Right lobe of liver (tissue), 6 donors: ENCODE measurements at places on chromosomes 7 and 10. TPM values are rescaled to one million over a fixed set of nuclear protein-coding genes. Genes with fewer than 3 reads are reported as not detected.
A peak's percentile ranks its signal among the peaks of the same experiment; 100 is the strongest.

DNA sequence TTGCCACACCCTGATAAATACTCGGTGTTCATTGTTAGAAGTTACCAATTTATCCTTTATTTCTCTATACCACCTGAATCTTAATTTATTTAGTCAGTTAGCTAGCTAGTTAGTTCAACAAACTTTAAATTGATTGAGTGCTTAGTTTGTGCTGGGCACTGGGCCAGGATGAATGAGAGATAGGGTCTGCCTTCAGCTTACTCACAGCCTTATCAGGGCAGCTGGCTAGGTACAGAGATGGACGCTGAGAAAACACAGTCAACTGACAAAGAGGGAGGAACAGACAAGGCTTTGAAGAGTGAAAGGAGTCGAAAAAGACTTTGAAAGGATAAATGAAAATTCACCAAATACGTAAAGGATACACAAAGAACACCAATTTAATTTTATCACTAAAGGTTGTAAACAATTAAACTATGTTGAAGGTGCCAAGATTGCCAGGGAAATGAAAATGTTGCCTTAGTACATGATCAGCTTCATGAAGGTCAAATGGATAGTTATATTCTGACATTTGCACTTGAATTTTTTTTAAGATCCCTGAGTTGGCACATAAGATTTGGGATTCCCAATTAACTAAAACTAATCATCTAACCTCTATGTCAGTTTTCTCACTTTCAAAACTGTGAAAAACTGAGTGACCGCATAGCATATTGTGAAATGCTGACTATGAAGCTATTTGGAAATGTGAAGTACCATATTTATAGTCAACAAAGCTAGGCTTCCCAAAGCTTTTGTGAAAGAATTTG, 2.1 kb downstream of the CAV2 start:
- no peak overlapping the region for H3K4me3 ChIP-seq
- no peaks in the 10 kb centered on the region for H3K36me3 ChIP-seq

- no peaks in the 10 kb centered on the region for H3K36me3 ChIP-seq
- no peak overlapping the region for H3K27ac ChIP-seq
- no peak for DNase-seq
- H3K27me3 ChIP-seq: no peaks in the 10 kb centered on the region
- no peaks in the 10 kb centered on the region for H3K4me1 ChIP-seq
Observed at GRCh38 chr7:80802527-80802926, 116.3 kb downstream of the SEMA3C start.

GRCh38 chr10:3090914-3091787, 23.8 kb downstream of the PFKP start:
- no peaks in the 10 kb centered on the region for H3K36me3 ChIP-seq
- no peaks in the 10 kb centered on the region for H3K27me3 ChIP-seq
- no peaks in the 10 kb centered on the region for H3K4me1 ChIP-seq
- H3K27ac ChIP-seq: no peak overlapping the region

DNA sequence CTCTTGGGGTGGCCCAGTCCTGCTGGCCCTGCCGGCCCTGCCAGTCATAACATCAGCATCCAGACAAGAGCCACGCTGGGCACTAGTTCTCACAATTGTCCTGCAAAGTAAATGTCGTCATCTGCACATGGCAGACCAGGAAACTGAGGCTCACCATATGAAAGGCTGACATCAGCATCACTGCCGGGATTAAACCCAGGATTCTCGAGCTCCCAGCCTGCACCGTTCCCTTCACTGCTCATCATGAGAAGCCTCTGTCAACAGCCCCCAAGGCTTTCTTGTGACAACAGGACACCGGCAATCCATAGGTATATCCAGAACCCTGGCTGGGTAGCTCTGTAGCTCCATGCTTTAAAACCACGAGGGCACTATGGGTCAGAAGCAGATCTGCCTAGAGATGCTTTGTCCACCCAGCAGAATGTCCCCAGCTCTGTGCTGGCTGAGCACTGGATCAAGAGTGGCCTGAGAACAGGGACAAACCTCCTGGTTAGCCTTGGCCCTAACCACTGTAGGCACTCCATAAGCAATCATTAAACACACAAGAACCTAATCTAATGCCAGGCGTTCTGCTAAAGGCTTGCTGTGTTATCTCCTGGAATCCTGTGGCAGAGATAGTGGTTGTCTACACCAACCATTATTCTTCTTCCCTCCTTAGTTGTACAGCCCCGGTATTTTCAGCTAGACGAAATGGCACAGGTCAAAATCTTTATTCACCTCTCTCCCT, 41.2 kb upstream of the C10orf71 start:
- H3K36me3 ChIP-seq: no peaks in the 10 kb centered on the region
- no peak for DNase-seq
- no peaks in the 10 kb centered on the region for H3K4me1 ChIP-seq

DNA sequence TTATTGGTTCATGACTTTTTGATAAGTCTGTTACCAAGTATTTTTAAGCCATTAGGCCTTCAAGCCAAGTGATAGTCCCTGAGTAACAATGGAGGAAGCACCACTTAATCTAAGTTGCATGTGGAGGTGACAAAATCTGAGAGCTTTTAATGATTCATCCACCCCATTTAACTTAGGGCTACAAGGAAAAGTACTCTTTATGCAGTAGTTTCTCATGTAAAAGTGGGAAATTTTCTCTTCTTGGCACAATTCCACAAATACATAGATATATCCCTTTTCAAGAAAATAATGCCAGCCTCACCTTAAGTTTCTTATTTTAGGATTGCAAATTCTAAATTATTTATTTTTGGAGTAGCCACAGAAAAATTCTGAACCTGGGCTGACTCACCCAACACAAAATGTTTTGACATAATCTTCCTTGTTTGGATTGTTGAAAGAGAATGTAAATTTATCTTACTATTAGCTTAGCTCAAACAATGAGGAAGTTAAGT, 85.7 kb downstream of the SUGCT start:
- no peaks in the 10 kb centered on the region for H3K36me3 ChIP-seq
- H3K27me3 ChIP-seq: no peaks in the 10 kb centered on the region

DNA sequence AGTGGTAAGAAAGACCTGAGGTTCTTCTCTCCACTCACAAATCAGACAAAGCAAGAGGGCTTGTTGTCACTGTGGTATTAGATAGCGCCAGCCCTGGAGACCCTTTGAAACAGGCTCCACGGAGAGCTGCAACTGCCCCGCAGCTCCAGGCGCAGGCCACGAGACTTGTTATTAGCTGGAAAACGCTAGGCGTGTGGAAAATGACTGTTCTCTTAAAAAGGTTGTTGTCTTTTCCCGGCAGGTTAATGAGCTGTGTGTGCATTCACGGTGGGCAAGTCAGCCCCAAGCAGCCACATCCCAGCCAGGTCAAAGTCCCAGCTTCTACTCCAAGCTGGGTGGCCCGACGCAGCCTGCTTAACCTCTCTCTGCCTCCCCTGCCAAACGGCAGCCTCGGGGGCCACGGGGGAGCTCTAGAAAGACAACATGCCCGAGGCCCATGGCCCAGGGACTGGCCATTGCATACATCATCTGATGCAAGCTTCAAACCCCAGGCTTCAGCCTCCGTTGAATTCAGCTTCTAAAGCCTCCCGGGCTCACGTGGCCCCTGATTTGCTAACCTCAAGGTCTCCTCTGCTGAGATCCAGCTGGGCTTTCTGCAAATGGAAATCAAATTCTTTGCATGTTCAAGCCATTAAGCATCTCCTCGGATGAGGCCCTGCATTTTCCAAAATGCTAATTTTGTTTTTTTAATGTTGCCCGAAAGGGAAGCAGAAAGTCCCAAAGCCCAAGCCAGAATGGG, 61.3 kb upstream of the DNAAF5 start:
- no peaks in the 10 kb centered on the region for H3K36me3 ChIP-seq
- H3K4me1 ChIP-seq: no peaks in the 10 kb centered on the region
- H3K27me3 ChIP-seq: no peaks in the 10 kb centered on the region
- no peak overlapping the region for H3K27ac ChIP-seq

DNA sequence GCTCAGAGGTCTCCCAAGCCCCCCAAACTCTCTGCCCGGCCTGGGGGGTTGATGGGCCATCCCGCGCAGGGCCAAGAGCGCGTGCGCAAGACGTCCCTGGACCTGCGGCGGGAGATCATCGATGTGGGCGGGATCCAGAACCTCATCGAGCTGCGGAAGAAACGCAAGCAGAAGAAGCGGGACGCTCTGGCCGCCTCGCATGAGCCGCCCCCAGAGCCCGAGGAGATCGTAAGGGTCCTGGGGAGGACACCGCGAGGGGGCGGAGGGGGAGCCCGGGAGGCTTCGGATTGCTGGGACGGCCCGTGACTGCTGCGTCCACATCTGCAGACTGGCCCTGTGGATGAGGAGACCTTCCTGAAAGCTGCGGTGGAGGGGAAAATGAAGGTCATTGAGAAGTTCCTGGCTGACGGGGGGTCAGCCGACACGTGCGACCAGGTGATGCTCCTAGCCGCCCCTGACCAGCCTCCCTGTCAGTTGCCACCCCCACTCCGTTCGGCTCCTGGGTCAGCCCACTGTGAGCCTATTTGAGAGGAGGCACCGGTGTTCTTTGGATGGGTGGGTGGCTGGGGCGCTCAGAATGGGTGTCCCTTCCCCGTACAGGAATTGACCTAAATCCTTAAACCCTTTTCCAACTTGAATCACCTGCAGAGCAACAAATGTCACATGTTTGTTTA, 5.7 kb downstream of the ANKRD2 start:
- no peak overlapping the region for H3K27ac ChIP-seq
- H3K27me3 ChIP-seq: no peaks in the 10 kb centered on the region
- H3K4me1 ChIP-seq: no peaks in the 10 kb centered on the region
- no peak for DNase-seq
- no peak overlapping the region for H3K4me3 ChIP-seq
- no peaks in the 10 kb centered on the region for H3K36me3 ChIP-seq

- no peaks in the 10 kb centered on the region for H3K27me3 ChIP-seq
- no peak overlapping the region for H3K27ac ChIP-seq
Observed at GRCh38 chr7:117134889-117135552, 181.7 kb downstream of the ST7 start.

DNA sequence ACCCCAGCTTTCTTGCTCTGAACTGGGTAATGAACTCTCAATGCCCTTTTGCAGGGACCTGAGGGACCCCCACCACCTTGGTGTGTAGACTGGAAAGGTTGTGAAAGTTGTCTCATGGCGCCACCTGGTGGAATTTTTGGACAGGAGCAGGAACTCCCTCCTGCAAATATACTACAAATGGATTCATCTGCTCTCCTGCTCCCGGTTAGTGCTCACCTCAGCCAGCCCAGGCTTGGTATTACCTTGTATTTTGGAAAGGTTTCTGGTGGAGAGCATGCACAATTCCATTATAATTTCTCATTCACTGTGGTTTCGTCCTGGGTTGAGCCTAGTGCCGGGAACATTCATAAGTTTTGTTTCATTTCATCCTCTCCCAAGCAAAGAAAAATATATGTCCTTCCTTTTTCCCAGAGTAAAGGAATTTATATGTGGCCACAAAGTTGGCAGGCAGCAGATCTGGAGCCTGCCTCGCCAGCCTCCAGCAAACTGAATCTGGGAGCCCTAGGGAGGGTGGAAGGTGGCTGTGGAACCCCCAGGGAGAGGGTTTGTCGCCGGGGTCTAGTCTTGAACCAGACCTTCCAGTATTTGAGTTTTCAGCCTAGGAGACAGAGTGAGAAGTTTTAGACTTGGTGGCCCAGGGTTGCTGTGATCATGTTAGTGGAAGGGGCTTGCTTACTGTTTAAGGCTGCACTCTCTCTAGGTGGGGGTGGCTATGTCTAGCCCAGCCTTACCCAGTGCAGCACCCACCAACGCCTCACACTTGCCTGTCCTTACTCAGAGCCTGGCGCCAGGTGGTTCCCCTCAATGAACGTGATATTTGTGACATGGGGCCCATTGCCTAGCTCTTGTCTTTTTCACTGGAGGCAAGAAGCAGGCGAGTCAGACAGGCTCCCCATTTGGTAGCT, 9.5 kb downstream of the FAM241B start:
- no peaks in the 10 kb centered on the region for H3K4me1 ChIP-seq
- DNase-seq: no peak
- no peak overlapping the region for H3K4me3 ChIP-seq
- no peak overlapping the region for H3K27ac ChIP-seq
- no peaks in the 10 kb centered on the region for H3K27me3 ChIP-seq

DNA sequence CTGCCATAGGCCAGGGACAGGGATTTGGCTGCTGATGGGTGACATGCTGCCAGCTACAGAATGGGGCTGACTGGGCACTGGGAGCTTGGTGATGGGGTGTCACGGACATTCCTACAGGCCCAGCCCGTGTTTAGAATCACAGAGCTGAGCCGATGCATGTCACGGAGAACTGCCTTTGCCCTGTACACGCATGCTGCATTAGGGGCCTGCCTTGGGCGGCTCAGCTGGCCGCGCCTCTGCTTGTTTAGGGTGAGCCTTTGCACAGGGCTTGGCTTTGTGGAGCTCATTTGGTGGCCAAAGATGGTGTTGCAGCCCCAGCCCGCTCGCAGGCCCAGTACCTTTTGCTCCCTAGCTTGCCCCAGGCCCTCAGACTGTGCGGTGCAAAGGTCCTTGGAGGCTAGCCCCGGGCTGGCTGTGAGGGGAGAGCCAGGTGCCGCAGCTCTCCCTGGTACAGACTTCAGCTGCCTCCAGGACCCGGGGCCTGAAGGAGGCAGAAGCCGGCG, 108.4 kb upstream of the BTBD16 start:
- peak overlapping the region; percentile 47 for H3K4me3 ChIP-seq
- H3K27me3 ChIP-seq: no peaks in the 10 kb centered on the region
- peak overlapping the region; percentile 52 for H3K27ac ChIP-seq
- DNase-seq: peak; percentile 66
- H3K4me1 ChIP-seq: no peaks in the 10 kb centered on the region

Gene IFIT2
- 4.7 TPM for total RNA-seq

Gene ITPRID1
- total RNA-seq: not detected

Gene SPDYE2
- total RNA-seq: 0.30 TPM
